ENCODE measurements at places on chromosomes 1 and 21. TPM values are rescaled to one million over a fixed set of nuclear protein-coding genes. Genes with fewer than 3 reads are reported as not detected.

DUSP10 gene
- 4.7 TPM for polyA plus RNA-seq

SLC9A1 gene
- polyA plus RNA-seq = 28.2 TPM

PGBD5 gene
- polyA plus RNA-seq = 5.8 TPM

MXRA8 gene
- polyA plus RNA-seq = 147 TPM

ATP1A4 gene
- polyA plus RNA-seq = 0.15 TPM

KCNAB2 gene
- 3.5 TPM for polyA plus RNA-seq

TTC34 gene
- polyA plus RNA-seq = 1.3 TPM

GPR157 gene
- polyA plus RNA-seq = 1.4 TPM

RNU1-4 gene
- 1.9 TPM for polyA plus RNA-seq

RNF223 gene
- polyA plus RNA-seq = 0.32 TPM

SPRR5 gene
- polyA plus RNA-seq = not detected

DNA sequence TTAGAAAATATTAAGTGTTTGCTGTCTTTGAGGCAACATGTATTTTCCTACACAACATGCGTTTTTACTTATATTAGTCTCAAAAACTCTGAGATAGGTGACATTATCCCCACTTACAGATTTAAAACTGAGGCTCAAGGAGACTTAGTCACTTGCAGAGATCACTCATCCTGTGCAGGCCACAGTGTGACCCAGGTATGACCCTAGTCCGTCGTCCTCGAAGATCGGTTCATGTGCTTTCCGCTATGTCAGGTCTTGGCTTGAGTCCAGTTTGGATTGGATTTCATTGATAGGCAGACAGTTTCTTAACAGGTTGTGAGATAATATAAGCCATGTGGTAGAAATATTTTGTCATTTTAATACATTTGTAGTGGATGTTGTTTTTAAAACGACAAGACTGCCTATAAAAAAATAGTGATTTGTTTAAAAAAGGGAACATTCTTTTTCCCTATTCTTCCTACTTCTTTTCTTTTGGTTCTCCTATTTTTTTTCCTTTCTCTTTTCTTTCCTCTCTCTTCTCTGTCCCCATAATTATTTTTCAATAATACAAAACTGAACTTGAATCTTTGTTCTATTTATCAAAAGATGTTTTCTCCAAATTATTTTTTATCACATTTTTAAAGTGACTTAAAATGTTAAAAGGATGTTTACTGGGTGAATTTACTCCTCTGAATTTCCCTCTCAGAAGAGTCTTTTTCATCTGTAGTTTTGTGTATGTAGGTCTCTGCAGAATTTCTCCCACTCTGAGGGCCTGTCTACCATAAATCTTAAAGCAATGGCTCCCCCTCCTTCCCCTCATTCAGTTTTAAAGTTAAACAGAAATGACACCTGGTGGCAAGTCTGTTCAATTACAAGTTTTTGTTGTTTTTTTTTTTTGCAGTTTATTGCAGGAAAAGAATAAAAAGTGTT lies 81.8 kb downstream of the PHTF1 start:
- DNase-seq = peak; percentile 74

- no peak for DNase-seq
Measured at GRCh38 chr1:208231881-208232661, 12.1 kb downstream of the PLXNA2 start.

DNA sequence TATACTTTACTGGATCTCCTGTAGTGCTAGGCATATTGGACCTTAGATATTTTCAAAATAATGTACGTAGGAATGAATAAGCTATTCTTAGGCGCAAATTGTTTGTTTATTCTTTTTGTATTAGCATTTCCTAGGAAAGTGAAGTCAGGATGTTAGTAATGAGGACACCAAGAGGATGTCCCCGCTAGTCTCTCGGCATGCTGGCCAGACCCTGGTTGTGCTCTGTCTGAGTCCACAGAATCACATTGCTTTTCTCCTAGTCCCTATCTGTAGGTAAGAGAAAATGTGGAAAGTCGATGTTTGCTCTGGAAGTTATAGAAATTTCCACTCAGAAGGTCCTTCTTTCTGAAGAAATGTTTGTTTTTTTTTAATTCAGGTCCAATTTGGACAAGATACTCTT lies 31.1 kb downstream of the DNM3 start:
- DNase-seq = no peak

- DNase-seq = no peak
Measured at GRCh38 chr21:39804240-39804639, 59.3 kb downstream of the IGSF5 start.

DNA sequence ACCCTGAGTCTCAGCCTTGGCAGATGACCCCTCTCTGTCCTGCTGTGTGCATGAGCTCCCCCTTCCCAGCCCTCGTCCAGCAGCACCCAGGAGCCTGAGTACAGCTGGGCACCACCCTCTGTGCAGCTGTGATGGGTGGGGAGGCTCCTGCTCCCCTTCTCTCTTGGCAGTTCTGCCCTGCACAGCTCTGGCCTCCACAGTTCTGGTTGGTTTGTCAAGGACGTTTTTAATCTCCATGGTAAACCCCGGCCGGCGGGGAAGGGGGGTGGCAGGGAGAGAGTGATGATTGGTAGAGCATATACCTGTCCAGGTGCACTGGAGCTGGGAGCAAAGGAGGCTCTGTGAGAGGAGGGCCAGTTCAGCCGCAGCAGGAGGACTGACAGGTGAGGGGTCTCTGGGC lies at the start of gene CLCNKA:
TSS of gene CLCNKA (plus strand) at position 356 of the 400 bp plus-strand sequence. CDS start 584 bp downstream, outside the sequence.
- DNase-seq = peak; percentile 47

GRCh38 chr21:31923756-31924155 lies 50.9 kb downstream of the HUNK start:
- no peak for DNase-seq

GRCh38 chr1:161738627-161739287 lies 10.8 kb upstream of the DUSP12 start:
- no peak for DNase-seq

DNA sequence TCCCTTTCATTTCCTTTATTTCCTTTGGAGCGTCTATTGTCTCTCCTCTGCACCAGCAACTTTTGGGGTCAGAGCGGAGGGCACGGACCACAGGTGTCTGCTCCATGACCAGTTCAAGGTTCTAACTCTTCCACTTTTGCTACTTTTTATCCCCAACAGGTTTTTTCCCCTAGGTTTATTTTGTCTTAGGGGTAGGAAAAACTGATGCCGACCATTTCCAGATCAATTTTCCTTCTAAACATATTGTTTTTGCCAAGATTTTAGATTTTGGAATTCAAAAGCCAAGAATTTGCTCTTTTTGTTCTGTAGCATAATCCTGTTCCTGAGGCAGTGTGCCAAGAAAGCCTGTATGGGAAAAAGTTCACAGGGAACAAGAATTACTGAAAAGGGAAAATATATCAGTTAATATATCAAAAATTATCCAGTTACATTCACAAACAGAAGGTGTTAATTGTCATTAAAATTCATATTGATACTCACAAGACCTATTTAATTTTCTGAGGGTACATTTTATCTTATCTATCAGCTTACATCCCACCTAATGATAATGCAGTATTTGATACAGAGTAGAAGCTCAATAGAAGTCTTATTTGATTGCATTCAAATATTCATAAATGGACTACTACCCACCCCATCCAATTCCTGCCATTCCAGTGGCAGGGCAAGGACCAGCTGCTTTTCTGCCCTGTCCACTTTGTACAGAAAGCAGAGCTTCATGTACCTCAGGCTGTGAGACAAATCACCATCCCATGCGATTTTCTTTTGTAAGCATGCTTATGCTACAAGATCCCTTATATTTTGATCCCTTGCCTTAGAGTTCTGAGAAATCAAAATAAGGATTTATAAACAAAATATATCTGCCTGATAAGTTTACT lies 31.2 kb downstream of the TSEN15 start:
- no peak for DNase-seq

GRCh38 chr1:37811027-37811655 lies 3.1 kb upstream of the YRDC start:
- peak; percentile 68 for DNase-seq

DNA sequence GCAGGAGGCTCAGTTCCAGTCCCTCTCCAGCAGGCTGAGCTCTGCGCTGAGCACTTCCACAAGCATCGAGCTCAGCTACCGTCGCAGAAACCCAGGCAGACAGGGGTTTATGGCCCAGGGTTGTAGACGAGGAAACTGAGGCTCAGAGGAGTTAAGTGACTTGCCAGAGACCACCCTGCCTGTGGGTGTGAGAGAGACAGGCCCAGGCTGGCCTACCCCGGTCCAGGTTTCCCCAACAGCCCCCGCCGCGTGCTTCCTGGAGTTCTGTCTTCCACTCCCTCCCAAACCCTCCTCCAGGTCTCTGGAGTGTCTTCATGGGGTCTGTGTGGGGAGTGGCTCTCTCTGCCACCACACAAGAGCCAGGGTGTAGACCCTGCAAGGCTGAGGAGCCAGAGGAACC lies 615.9 kb downstream of the PTPRU start:
- no peak for DNase-seq

- no peak for DNase-seq
Measured at GRCh38 chr1:2547210-2548067, 8.7 kb upstream of the TNFRSF14 start.

- no peak for DNase-seq
Measured at GRCh38 chr1:248375446-248375845, at the start of gene OR2T6. TSS of gene OR2T6 (plus strand) at chr1:248375746. CDS start at chr1:248387609, 11,863 bp downstream.

DNA sequence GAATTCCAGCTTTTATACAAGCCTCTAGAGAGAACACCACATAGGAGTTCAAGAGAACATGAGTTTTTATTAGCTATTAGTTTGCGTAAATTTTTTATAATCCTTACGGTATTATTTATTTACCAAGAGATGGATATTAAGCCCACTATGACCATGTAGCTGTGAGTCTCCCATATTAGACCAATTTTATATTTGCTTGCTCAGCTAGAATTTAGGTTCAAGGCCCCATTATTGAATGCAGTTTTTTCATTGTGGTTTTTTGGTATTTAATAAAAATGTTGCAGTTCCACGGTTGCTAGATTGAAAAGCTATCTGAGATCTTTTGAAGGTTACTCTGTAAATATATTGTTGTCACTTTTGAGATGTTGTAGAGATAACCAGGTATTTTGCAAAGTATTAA lies 2.9 kb downstream of the PPP1R8 start:
- no peak for DNase-seq

GRCh38 chr1:171884475-171884874 lies 43.2 kb downstream of the DNM3 start:
- no peak for DNase-seq

DNA sequence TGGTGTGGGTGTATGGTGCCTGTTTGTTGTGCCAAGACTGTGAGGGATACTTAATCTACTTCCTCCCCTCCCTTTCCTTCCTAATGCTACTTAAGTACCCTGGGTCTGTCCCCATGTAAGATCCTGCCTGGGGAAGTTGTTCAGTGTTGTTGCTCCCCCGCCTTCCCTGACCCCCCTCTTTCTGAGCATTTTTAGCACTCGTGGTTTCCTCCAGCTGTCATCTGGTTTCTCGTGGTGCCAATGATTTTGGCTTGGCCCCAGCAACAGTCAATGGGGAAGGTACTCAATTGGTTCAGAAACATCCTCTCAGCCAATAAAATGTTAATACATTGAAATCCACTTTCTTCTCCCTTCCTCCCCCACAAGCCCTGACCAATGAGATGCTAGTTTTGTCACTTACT lies 8.0 kb upstream of the B4GALT3 start:
- peak; percentile 22 for DNase-seq

GRCh38 chr1:226002667-226003501 lies 3.7 kb upstream of the SDE2 start:
- DNase-seq = no peak

GRCh38 chr1:185291652-185292051 lies 25.4 kb downstream of the IVNS1ABP start:
- DNase-seq = no peak

DNA sequence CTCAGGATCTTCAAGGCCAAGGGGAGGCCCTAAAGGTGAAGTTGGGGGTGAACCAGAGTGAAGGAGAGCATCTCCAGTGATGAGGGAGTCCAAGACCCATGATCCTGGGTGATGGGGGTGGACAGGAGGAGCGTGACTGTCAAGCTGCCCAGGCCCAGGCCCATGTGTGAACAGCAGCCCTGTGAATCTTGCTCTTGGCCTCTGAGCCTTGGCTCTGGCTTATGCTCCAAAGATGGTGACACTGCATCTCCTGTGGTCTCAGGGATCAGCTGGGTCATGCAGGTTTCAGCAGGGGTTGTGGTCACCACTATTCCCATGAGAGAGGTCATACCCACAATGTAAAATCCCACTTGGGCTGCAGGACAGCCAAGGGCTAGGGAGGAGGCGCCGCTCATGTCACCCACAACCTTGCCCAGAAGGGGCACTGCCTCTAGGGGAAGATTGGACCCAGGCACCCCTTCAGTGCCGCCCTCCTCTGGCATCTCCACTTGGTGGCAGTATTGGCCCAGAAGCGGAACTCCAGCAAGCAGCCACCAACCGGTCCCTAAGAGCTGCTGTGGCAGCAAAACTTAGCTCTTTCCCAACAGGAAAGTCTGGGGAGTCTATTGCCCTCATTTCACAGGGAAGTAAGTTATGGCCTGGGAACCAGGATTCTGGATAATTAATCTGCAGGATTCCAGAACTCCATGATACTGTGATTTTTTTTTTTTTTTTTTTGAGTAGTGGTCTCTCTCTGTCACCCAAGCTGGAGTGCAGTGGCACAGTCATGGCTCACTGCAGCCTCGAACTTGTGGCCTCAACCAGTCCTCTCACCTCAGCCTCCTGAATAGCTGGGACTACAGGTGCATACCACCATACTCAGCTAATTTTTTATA lies 7.5 kb upstream of the WNT3A start:
- DNase-seq = peak; percentile 69

DNA sequence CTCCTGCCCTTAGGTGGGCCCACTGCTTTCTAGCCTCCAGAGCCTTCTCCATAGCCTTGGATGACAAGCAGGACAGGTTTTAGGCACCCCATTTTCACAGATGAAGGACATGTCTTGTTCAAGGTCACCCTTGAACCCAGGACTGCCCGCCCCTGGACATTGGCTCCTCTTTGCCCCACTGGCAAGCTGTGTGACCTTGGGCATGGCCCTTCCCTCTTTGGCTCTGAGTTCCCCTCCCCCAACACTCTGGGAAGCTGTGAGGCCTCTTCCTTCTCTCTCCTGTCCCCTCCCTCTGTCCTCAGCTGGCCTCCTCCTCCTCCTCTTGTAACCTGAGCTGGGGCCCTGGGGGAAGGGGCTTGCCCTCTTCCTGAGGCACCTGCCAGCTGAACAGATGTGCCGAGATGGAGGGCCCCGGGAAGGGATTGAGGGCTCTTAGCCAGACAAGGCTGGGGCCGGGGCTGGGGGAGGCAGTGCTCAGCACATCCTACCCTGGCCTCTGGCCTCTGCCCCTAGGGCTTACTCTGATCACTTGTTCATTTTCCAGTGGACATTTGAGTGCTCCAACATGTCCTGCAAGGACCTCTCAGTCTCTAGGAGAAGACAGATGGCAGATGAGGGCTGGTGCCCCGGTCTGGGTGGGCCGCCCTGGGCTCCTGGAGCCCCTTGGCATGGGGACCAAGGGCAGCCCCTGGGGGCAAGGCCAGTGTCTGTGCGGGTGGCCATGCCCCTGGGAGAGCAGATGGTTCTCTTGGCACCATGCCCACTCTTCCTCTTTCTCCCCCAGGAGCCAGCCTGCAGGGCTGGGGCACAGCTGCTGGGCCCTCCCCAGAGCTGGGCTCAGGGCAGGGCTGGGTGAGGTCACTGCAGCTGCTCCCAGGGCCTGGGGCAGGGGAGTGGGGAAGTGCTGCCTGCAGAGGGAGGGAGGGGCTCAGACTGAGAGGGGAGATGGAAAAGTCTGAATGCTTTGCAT lies 10.7 kb downstream of the FOXO6 start:
- DNase-seq = no peak

Data from left kidney (tissue), 8 donors.